ENCODE measurements at places on chromosomes 2 and 18. TPM values are rescaled to one million over a fixed set of nuclear protein-coding genes. Genes with fewer than 3 reads are reported as not detected.

C1GALT1C1L gene
- 0.92 TPM for total RNA-seq

BMP10 gene
- total RNA-seq = not detected

HRH4 gene
- not detected for total RNA-seq

PDE1A gene
- 27.8 TPM for total RNA-seq

APLF gene
- total RNA-seq = 3.5 TPM

PID1 gene
- total RNA-seq = 17.1 TPM

MFSD6 gene
- 62.9 TPM for total RNA-seq

RMDN2 gene
- total RNA-seq = 8.3 TPM

TMEM200C gene
- 6.1 TPM for total RNA-seq

RGPD3 gene
- total RNA-seq = 0.14 TPM

MC2R gene
- total RNA-seq = not detected

BCL11A gene
- 21.3 TPM for total RNA-seq

NR4A2 gene
- total RNA-seq = 11.9 TPM

TMEM169 gene
- 7.3 TPM for total RNA-seq

ARHGEF33 gene
- total RNA-seq = 1.8 TPM

C1QL2 gene
- total RNA-seq = not detected

IL18RAP gene
- total RNA-seq = 1.6 TPM

IL18R1 gene
- 6.2 TPM for total RNA-seq

TRIM54 gene
- total RNA-seq = 0.26 TPM

SKA1 gene
- 0.55 TPM for total RNA-seq

ASAP2 gene
- total RNA-seq = 44.3 TPM

SNORC gene
- 7.7 TPM for total RNA-seq

RAX gene
- not detected for total RNA-seq

NPPC gene
- not detected for total RNA-seq

SLC5A7 gene
- 0.20 TPM for total RNA-seq

PNPT1 gene
- 15.9 TPM for total RNA-seq

FN1 gene
- total RNA-seq = 157 TPM

TUBA3E gene
- total RNA-seq = not detected

CNDP1 gene
- 4.0 TPM for total RNA-seq

PAX3 gene
- not detected for total RNA-seq

MCFD2 gene
- 78.9 TPM for total RNA-seq

TBR1 gene
- not detected for total RNA-seq

SPHKAP gene
- total RNA-seq = 0.03 TPM

B3GNT7 gene
- 281 TPM for total RNA-seq

ITPRIPL1 gene
- total RNA-seq = 1.5 TPM

PTH2R gene
- 1.1 TPM for total RNA-seq

TUBB8B gene
- total RNA-seq = not detected

HOXD10 gene
- total RNA-seq = not detected

L3MBTL4 gene
- 16.1 TPM for total RNA-seq

KCNG2 gene
- not detected for total RNA-seq

ATP8B1 gene
- 125 TPM for total RNA-seq

MPP4 gene
- total RNA-seq = not detected

PRKCE gene
- total RNA-seq = 20.8 TPM

RAPGEF4 gene
- 6.4 TPM for total RNA-seq

All from mucosa of gallbladder (tissue), 1 donor.